ENCODE measurements at places on chromosomes 5 and 9.

- no peak for DNase-seq
These were observed 93.9 kb downstream of the YIPF5 start for GRCh38 chr5:144076521-144077083.

- DNase-seq: peak; percentile 60
These were observed 174.7 kb upstream of the PRDM9 start for GRCh38 chr5:23332650-23333251.

DNA sequence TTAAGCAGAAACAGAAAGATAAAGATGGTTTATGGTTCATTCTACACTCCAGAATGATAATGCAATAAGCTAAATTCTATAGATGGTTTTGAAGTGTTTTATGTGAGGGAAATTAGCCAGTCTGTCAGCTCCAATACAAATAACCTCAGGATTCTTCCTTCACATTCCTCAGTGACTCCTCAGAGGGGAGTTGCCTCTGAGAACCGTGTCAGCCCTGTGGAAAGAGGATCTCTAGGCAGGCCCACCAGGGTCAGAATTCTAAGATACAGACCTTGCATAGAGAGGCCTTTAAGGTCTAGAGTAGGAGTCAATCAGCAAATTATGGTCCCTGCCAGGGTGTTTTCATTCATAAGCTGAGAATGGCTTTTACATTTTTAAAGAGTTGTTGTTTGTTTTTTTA is 26.6 kb downstream of the RUSC2 start:
- DNase-seq: no peak

GRCh38 chr9:90943341-90943740 is 141.7 kb downstream of the SYK start:
- DNase-seq: no peak

- no peak for DNase-seq
These were observed 167.8 kb downstream of the TRIO start for GRCh38 chr5:14310901-14311300.

DNA sequence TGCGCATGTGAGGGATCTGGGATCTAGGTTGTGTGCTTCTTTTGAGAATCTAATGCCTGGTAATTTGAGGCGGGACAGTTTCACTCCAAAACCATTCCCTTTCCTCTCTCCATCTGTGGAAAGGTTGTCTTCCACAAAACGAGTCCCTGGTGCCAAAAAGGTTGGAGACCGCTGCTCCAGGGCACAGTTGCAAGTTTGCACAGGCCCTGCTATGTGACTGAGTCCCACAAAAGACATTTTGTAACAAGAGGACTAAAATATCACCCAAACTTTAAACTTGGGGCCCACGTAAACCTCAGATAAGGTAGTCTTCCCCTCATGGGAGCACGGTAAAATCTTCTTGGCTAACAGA is 5.8 kb upstream of the ZNF367 start:
- no peak for DNase-seq

- DNase-seq: no peak
These were observed 171.3 kb upstream of the GAS1 start for GRCh38 chr9:87118594-87118993.

DNA sequence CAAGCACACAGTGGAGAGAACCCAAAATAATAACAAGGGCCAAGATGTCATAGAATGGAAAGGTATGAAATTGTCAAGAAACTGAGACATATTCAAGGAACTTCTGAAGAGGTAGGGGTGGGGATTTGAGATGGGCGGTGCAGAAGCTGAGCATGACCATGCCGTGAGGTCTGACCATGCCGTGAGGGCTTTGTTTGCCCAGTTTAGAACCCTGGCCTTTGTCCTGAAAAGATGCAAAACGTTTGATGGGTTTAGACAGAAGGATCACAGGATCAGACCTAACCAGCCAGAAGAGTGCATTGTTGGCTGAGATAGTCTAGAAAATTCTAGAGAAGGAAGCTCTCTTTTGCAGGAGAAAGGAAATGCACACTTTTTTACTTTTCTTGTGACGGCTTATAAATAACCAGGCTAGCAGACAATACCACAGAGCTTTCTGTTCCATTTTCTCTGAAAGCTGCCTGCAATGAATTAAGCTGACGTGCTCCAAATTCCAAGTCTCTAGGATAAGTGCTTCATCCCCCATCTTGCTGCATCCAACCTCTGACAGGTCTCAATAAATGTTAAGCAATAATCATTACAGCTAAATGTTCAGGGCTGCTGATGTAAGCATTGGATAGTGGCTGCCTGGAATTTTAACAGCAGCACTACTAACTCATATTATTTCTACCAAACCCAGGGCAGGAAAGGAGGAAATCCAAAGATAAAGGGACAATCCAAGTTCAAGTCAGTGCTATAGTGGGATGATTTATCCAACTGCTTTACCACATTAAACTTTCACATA is 110.9 kb upstream of the IL6ST start:
- no peak for DNase-seq

- DNase-seq: no peak
These were observed 14.2 kb upstream of the AGGF1 start for GRCh38 chr5:77015938-77016569.

GRCh38 chr5:118956727-118957126 is 31.6 kb downstream of the DTWD2 start:
- DNase-seq: peak; percentile 50

DNA sequence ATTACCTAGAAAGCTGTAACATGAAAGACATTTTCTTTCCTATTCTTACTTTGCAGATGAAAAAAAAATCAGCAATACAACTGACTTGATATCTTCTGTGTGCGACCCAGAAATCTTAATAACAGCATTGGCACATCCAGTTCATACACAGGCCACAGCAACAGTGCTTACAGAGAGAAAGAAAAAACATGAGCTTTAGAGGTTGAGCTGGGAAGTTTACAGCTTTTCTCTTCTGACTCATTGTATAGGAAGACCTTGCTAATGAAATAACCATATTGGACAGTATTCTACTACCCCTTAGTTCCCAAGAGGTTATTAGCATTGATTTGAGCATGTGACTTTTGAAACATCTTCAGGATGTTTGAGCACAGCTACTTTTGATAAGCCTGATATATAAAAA is 1033.4 kb upstream of the DMAC1 start:
- no peak for DNase-seq

- DNase-seq: no peak
These were observed 673.2 kb downstream of the CDH18 start for GRCh38 chr5:19314840-19315239.

DNA sequence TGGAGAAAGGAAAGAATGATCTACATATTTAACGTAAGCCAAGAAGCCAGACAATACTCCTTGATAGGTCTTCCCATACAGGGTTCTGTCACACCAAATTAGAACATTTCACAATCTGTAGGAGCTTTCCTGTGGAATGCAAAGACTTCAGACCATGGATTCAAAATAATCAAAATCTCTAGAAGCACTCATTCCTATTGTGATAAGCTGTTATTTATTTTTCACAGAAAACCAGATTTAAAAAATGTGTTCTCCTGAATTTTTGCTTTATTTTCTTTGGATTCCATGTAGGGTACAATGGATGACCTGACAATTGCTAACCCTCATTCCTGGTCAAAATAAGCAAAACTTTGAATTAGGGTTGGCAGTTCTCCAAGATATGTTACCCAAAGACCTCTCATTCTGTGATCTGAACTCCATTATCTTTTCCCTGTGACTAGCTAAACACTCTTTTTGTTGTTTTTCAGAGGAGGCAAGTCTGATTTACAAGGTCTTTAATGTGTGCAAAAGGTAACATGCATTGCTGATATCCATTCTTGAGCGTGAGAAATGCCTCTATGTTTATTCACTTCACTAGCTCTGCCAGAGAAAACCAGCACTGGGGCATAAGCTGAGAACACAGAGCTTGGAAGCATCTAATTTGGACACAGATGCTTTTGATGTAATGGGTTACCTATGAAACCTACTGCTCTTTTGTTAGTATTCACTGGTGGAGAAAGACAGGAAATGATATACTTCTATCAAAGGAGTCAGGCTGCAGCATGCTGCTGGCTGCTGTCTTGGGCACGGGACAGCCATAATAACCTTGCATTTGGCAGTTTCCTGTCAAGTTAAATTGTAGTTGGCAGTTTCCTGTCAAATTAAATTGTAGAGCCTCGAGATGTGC is 31.4 kb downstream of the ACTBL2 start:
- DNase-seq: no peak

- peak; percentile 11 for DNase-seq
These were observed 285.4 kb downstream of the TMEM232 start for GRCh38 chr5:110441035-110441434.

DNA sequence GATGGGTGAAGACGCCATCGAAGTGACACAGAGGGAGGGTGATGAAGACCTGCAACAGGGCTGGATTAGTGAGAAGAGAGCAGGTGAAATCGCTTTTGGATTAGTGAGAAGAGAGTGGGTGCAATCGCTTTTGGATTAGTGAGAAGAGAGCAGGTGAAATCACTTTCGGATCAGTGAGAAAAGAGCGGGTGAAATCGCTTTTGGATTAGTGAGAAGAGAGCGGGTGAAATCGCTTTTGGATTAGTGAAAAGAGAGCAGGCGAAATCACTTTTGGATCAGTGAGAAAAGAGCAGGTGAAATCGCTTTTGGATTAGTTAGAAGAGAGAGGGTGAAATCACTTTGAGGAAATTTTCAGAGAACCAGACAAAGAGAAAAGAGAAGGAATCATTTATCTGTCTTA is 67.2 kb upstream of the TRIO start:
- no peak for DNase-seq

- peak; percentile 5 for DNase-seq
These were observed 404.6 kb upstream of the ARRDC3 start for GRCh38 chr5:91787718-91788117.

DNA sequence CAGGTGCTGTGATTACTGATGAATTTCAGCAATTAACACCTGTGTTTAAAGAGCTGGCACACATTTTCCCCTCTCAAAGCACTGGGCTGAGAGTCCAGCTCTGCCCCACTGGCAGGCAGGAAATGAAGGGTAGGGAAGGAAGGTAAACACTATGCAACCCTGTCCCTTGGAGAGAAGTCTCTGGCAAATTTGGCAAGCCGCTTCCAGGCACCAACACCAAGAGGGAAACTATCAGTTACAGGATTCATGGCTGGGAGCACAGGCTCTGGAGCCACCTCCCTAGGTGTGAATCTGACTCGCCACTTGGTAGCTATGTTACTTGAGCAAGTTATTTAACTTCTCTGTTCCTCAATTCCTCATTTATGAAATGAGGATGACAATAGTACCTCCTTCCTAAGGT is 3.3 kb downstream of the ANKS6 start:
- DNase-seq: no peak

DNA sequence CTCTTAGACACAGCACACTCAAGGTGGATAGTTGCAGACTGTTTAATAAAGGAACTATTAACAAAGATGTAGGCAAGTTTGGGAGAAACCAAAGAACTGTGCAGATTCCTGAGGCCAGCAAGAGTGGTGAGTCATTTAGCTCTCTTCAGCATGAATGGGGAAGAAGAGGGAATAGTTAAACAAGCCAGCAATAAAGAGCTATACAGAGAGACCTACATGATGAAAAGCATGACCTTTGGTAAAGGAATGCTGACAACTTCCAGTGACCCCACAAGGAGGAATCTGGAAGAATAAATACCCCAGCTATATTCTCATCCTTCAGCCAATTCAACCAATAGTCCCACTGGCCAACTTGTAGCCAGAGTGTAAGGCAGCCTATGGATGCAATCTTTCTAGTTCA is 706.0 kb upstream of the GRAMD2B start:
- no peak for DNase-seq

GRCh38 chr5:10306114-10306513 is 1.6 kb downstream of the CMBL start:
- no peak for DNase-seq

DNA sequence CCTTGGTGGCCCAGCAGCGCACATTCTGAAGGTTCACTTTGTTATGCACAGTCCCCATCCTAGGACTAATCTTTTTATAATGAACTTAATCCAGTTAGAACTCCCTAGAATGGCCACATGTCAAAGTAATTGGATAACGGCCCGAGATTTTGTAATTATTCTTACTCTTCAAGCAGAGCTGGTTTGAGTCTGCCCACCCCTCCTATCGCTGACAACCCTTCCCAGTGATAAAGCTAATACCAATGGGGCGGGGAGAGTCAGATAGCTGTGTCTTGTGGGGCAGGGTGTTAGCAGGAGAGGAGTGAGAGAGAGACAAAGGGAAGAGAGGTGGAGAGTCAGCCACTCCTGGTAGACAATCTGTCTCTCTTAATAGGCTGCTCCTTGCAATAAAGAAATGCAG is 356.9 kb downstream of the SLIT3 start:
- no peak for DNase-seq

DNA sequence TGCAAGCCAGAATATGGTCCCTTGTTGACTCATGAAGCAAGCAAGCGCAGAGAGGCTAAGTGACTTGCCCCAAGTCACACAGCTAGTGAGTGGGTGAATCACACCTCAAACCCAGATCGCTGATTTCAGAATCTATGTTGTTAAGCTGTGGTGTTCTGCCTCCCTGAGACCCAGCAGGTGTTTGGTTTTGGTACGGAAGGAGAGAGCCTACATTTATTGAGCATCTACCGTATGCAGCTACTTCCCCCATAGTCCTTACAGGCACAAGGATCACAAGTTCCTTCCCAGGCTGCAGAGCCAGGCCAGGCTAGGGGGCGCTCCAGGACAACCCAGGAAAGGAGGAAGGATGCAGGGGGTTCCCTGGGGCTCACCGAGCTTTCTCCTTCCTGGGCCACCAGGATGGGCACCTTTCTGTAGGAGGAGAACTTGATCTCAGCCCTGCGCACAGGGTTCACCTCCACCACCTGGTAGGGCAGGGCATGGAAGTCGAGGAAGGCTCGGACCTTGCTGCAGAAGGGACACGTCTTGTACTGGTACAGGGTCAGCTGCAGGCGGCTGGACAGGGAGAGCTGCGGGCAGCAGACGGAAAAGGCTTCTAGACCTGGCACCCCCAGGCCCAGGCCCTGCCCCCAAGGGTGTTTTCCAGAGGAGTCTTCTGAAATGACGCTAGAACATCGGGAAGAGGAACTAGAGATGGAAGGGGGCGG is 2.5 kb downstream of the PTGES2 start:
- DNase-seq: no peak

- DNase-seq: no peak
These were observed 16.2 kb downstream of the HINT1 start for GRCh38 chr5:131148835-131149234.

- DNase-seq: no peak
These were observed 21.8 kb upstream of the RLN1 start for GRCh38 chr9:5361326-5362010.

GRCh38 chr5:126482591-126482990 is 59.4 kb downstream of the GRAMD2B start:
- no peak for DNase-seq

GRCh38 chr9:38621434-38622287 is 1.3 kb upstream of the ANKRD18A start:
- DNase-seq: no peak

GRCh38 chr9:81522716-81523551 is 166.4 kb downstream of the TLE1 start:
- peak; percentile 74 for DNase-seq

Data from T47D (cell line).